ENCODE measurements at places on chromosomes 16 and 17.

- DNase-seq, result no peak
Measured at GRCh38 chr16:65688301-65688700, 566.4 kb upstream of the CDH11 start.

DNA sequence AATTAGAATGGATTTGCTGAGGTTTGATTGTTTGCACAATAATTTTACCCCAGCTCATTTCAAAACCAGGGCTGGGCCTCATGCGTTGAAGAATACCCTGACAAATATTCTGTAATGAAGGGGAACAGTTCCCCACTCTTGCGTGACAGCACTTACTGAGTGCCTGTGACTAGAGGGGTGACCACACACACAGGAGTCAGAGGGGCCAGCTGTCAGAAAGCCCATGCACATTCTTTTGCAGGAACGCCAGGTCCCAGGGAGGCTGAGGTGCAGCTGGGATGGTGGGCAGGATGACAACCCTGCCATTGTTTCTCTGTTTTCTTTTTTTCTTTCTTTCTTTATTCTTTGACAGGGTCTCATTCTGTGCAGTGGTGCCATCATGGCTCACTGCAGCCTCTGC lies 44.6 kb downstream of the SMPD3 start:
- no peak for DNase-seq

DNA sequence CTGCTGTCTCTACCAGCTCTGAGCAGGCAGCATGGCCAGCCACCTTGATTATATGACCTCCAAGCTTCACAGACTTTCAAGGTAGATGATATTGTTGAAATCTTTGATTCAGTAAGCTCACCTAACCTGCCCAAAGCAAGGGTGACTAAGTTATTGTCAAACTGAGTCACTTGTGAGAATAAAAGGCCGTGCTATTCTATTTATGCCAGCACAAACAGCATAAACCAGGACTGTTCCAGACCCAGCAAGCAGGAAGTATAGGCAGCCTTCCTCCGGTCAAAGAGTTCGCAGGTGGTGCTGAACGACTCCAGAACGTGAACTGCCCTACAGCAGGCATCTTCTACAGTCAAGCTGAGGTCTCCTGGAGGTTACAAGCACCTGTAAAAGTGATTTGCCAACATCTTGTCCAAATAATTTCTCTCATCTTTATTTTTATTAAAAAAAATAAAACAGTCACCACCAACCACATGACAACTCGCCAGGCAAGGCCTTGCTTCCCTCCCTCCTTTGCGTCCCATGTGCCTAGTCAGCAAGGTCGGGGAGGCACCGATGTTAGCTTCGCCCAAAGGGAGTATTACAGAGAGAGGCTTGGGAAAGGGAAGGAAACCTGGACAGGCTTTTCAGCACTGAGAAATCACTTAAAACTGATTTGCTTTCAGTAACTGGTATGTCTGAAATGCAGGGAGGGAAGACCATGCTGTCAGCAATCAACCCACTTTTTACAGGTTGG lies 10.8 kb downstream of the ARL2BP start:
- DNase-seq, result no peak

GRCh38 chr16:6558126-6558525 lies 774.5 kb upstream of the RBFOX1 start:
- no peak for DNase-seq

DNA sequence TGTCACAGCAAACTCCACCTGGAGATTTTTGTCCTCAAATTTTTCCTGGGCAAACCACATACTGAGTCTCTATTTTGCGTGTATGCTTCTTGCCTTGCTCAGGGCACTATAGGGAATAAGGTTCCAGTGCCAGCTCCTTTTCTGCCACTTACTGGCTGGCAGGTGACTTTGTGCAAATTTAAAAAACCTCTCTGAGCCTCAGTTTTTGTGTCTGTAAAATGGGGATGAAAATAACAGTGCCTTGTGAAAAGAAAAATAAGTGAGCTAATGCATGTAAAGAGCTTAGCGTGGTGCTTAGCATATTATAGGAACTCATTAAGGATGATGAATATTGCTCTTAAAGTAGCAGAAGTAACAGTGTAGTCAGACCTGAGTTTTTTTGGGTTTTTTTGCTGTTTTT lies 19.9 kb downstream of the CLEC19A start:
- no peak for DNase-seq

GRCh38 chr16:53756275-53756996 lies 52.5 kb downstream of the FTO start:
- DNase-seq, result no peak

DNA sequence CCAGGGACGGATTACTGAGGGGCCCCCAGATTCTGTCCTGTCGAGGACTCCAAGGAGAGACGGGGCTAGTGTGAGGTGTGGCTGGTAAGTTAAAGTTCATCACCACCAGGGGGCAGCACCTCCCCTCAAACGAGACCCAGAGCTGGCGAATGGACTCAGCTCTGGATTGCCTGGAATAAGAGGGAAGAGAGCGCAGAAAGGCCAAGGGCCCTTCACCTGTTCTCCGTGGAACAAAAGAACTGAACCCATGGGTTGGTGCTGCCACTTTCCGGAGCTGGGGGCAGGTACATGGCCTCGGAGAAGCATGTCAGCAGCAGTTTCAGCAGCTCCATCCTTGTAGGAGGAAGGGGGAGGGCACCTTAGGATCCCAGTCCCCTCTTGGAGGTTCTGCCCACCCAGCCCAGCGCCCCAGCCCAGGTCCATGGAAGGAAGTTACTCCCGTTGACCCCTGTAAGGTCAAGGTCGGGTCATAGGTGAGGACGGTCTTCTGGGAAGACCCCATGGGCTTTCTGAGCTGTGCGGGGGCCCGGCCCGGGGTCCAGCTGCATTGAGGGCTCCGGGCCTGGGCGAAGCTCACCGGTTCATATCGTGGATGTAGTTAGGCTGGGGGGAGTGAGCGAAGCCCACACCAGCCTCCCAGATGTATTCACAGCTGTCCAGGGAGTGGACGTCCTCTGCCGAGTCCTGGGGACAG lies 10.8 kb downstream of the HID1 start:
- peak; percentile 88 for DNase-seq

GRCh38 chr16:29025218-29025617 lies 40.4 kb downstream of the LAT start:
- DNase-seq, result no peak

All from left ventricle myocardium inferior (tissue), 1 donor.